ENCODE measurements at places on chromosomes 11 and 22. TPM values are rescaled to one million over a fixed set of nuclear protein-coding genes. Genes with fewer than 3 reads are reported as not detected.
A peak's percentile ranks its signal among the peaks of the same experiment; 100 is the strongest.

Gene KCNJ5
- total RNA-seq: not detected

Gene RELA
- total RNA-seq: 378 TPM

Gene VWCE
- 0.65 TPM for total RNA-seq

Gene OR56A1
- total RNA-seq: not detected

Gene C11orf97
- not detected for total RNA-seq

Gene HORMAD2
- total RNA-seq: not detected

Gene TIMM10B
- total RNA-seq: 52.3 TPM

Gene TRIM44
- total RNA-seq: 28.9 TPM

Gene ALDH3B2
- total RNA-seq: not detected

- no peak overlapping the region for H3K27ac ChIP-seq
- H3K4me3 ChIP-seq: no peak overlapping the region
- H3K36me3 ChIP-seq: no peaks in the 10 kb centered on the region
- H3K4me1 ChIP-seq: no peaks in the 10 kb centered on the region
- H3K27me3 ChIP-seq: no peaks in the 10 kb centered on the region
These were observed 248.8 kb downstream of the RAB38 start for GRCh38 chr11:87926250-87926970.

GRCh38 chr11:46336563-46337180, 10.6 kb upstream of the DGKZ start:
- no peaks in the 10 kb centered on the region for H3K27me3 ChIP-seq
- peaks cover 28% of the 10 kb centered on the region for H3K4me1 ChIP-seq
- DNase-seq: no peak
- H3K27ac ChIP-seq: no peak overlapping the region
- no peak overlapping the region for H3K4me3 ChIP-seq

- H3K27ac ChIP-seq: no peak overlapping the region
- no peaks in the 10 kb centered on the region for H3K4me1 ChIP-seq
- H3K36me3 ChIP-seq: no peaks in the 10 kb centered on the region
These were observed 136.3 kb downstream of the SHANK2 start for GRCh38 chr11:71115770-71116692.

- H3K4me3 ChIP-seq: no peak overlapping the region
- H3K4me1 ChIP-seq: peaks cover 4% of the 10 kb centered on the region
- DNase-seq: no peak
- no peaks in the 10 kb centered on the region for H3K27me3 ChIP-seq
- peak overlapping the region; percentile 48 for H3K27ac ChIP-seq
These were observed 24.2 kb upstream of the L3MBTL2 start for GRCh38 chr22:41180926-41181325.

- peaks cover 23% of the 10 kb centered on the region for H3K4me1 ChIP-seq
- peaks cover 10% of the 10 kb centered on the region for H3K36me3 ChIP-seq
- no peaks in the 10 kb centered on the region for H3K27me3 ChIP-seq
- peak overlapping the region; percentile 94 for H3K27ac ChIP-seq
- H3K4me3 ChIP-seq: peak overlapping the region; percentile 56
These were observed 10.7 kb downstream of the IL2RB start for GRCh38 chr22:37138849-37139561.

DNA sequence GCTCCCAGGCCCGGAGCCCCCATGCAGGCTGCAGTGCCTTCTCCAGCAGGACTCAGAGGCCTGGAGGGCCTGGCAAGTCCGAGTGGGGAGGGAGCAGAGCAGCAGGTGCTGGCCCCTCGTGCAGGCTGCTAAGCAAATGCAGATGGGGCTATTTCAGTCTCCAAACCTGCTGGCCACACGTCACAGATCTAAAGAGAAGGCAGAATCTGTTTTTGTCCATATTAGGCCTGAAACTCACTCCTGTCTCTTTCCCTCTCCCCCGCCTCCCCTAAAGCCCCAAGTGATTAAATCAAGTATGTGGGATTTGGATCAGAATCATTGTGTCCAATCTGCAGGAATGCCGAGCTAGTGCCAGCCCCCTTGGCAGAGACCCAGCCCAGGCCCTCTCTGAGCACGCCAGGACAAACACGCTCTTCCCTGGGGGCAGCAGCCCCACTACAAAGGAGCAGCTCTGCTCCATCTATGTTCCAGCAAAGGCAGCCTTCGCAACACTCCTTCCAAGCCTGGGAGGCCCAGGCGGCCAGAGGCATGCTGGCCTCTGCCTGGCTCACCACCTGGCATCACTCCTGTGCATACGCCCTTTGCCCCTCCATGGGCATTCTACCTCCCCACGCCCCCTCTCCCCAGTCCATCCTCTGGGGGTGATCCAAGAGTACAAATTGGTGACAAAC, 26.5 kb downstream of the RPL27A start:
- H3K4me1 ChIP-seq: peaks cover 2% of the 10 kb centered on the region
- H3K27ac ChIP-seq: no peak overlapping the region
- no peak overlapping the region for H3K4me3 ChIP-seq
- no peaks in the 10 kb centered on the region for H3K36me3 ChIP-seq
- DNase-seq: no peak

GRCh38 chr11:44607987-44608386, 42.5 kb downstream of the CD82 start:
- H3K4me3 ChIP-seq: no peak overlapping the region
- DNase-seq: no peak
- no peaks in the 10 kb centered on the region for H3K27me3 ChIP-seq
- H3K27ac ChIP-seq: peak overlapping the region; percentile 79
- peaks cover 6% of the 10 kb centered on the region for H3K36me3 ChIP-seq

DNA sequence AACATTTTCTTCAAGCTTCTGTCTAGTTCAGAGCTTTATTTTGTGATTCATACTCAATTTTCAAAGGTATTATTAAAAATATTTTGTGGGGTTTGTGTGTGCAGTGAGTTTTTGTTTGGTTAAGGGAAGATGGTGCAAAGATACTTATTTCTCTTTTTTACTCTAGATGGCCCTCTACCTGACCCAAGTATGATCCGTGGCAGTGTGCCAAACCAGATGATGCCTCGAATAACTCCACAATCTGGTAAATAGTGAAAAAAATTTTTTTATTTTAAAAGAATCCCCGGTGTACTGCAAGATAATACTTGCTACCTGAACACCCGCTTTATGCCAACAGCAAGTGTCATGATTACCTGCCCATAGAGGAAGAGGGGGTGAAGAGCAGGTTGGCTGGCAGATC, 54.2 kb downstream of the EP300 start:
- DNase-seq: no peak
- no peaks in the 10 kb centered on the region for H3K4me1 ChIP-seq
- no peaks in the 10 kb centered on the region for H3K27me3 ChIP-seq
- H3K4me3 ChIP-seq: no peak overlapping the region

GRCh38 chr11:120235024-120235628, 4.8 kb upstream of the POU2F3 start:
- H3K27ac ChIP-seq: peak overlapping the region; percentile 54
- H3K36me3 ChIP-seq: peaks cover 12% of the 10 kb centered on the region
- no peak for DNase-seq
- H3K4me3 ChIP-seq: no peak overlapping the region
- H3K27me3 ChIP-seq: peaks cover 64% of the 10 kb centered on the region

- DNase-seq: no peak
- peaks cover 20% of the 10 kb centered on the region for H3K4me1 ChIP-seq
- H3K4me3 ChIP-seq: no peak overlapping the region
- peaks cover 12% of the 10 kb centered on the region for H3K36me3 ChIP-seq
- peak overlapping the region; percentile 70 for H3K27ac ChIP-seq
These were observed 102.4 kb downstream of the MICAL2 start for GRCh38 chr11:12212821-12213185.

DNA sequence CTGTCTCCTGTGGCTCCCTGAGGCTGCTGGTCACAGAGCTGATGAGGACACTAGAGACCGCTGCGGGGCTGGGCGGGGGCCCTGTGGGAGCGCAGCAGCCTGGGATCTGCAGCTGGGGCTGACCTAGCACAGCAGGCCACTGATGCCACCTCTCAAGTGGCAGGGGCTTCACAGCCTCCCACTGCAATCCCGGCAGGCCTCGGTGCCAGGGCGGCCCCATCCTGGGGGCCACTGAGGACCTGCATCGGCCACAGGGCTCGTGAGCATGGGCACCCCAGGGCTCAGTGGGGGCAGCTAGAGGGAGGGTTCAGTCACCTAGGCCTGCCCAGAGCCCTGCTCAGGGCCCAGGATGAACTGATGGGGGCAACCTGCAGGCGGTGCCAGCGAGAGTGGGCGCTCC, 14.6 kb upstream of the CCDC188 start:
- H3K4me1 ChIP-seq: no peaks in the 10 kb centered on the region
- H3K4me3 ChIP-seq: no peak overlapping the region
- peaks cover 3% of the 10 kb centered on the region for H3K27me3 ChIP-seq
- DNase-seq: no peak
- H3K27ac ChIP-seq: no peak overlapping the region

GRCh38 chr11:27390318-27391295, 27.6 kb upstream of the CCDC34 start:
- DNase-seq: no peak
- peaks cover 2% of the 10 kb centered on the region for H3K4me1 ChIP-seq
- no peak overlapping the region for H3K4me3 ChIP-seq

DNA sequence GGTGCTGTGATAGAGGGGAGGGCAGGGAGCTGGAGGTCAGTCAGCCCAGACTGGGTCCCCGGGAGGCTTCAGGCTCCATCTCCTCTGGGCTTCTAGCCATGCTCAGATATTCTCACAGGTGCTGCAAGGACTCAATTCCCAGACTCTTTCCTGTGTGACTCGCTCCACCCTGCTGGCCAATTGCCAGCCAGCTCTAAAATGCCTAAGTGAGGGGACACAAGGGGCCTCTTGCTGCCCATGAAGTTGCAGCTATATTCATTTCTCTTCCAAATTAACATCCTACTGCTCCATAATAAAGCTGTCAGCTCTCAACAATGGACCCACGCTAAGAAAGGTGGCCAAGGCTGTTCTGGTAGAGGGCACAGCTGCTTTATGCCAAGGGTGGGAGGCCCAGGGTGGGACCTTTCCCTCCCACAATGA, 101.5 kb downstream of the PLEKHA7 start:
- no peaks in the 10 kb centered on the region for H3K27me3 ChIP-seq
- H3K4me1 ChIP-seq: peaks cover 7% of the 10 kb centered on the region
- no peak overlapping the region for H3K4me3 ChIP-seq
- no peaks in the 10 kb centered on the region for H3K36me3 ChIP-seq

- peaks cover 2% of the 10 kb centered on the region for H3K27me3 ChIP-seq
- no peaks in the 10 kb centered on the region for H3K36me3 ChIP-seq
- DNase-seq: no peak
- H3K4me3 ChIP-seq: no peak overlapping the region
- H3K4me1 ChIP-seq: no peaks in the 10 kb centered on the region
These were observed 28.4 kb upstream of the TTC12 start for GRCh38 chr11:113286009-113286408.

- DNase-seq: no peak
- peaks cover 8% of the 10 kb centered on the region for H3K4me1 ChIP-seq
- H3K27ac ChIP-seq: no peak overlapping the region
- H3K27me3 ChIP-seq: no peaks in the 10 kb centered on the region
- H3K4me3 ChIP-seq: no peak overlapping the region
These were observed 13.5 kb downstream of the MRPL48 start for GRCh38 chr11:73801136-73801535.

DNA sequence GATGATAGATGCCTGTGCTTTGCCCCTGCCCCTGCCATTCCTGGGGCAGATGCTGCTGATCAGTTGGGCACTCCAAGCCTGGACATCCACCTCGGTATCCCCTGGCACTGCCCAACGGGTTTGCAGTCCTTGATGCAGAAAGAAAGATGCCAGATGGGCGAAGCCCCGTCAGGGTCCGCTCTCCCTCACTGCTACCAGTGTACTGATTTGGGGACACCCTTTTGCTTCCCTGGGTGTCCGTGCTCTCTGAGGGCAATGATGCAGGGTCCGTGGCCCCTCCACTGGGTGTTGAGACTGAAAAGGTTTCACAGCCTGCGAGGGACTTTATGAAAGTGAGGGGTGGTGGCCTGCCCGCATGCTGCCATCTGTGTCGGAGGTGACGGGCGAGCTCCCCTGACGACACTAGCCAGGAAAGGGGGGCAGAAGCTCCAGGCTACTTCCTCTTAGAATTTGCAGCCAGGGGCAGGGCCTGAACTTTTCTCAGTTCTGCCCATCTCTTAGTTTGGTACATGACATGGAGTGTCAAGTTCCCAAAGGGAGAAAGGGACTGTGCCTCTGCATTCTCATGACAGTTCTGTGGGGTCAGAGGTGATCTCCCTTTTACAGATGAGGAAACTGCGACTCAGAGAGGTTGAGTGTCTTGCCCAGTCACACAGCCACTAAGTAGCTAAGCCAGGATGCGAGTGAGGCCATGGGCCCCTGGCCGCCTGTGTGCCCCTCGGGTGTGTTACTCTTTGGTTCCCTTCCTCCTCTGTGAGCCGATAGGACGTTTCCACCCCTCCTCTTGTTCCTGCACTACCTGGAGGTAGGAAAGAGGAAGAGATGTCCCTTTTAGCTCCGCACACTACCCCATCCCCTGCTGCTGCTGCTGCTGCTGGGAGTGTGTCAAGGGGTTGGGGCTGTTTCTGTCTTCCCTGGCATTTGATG, 96.6 kb downstream of the BCR start:
- no peak for DNase-seq
- H3K27ac ChIP-seq: no peak overlapping the region
- H3K4me1 ChIP-seq: peaks cover 10% of the 10 kb centered on the region
- H3K27me3 ChIP-seq: no peaks in the 10 kb centered on the region

DNA sequence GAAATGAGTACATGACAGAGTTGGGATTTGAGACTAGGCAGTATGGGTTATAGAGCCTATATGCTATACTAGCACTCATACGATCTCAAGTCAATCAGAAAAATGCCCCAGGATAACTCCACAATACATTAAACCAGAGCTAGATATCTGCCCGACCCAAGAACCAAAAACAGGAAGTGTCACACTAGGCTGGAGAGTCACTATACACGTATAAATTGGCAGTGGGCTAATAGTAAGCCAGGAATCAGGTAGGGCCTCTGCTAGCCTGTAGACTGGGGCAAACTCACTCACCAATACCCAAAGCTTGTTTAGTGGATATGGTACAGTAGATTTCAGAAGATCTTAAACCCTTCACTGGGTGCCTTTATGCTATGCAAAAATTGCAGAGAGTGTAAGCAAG, 16.2 kb upstream of the EIF4G2 start:
- no peak for DNase-seq
- no peaks in the 10 kb centered on the region for H3K27me3 ChIP-seq
- H3K36me3 ChIP-seq: peaks cover 8% of the 10 kb centered on the region
- H3K27ac ChIP-seq: no peak overlapping the region
- H3K4me3 ChIP-seq: no peak overlapping the region

DNA sequence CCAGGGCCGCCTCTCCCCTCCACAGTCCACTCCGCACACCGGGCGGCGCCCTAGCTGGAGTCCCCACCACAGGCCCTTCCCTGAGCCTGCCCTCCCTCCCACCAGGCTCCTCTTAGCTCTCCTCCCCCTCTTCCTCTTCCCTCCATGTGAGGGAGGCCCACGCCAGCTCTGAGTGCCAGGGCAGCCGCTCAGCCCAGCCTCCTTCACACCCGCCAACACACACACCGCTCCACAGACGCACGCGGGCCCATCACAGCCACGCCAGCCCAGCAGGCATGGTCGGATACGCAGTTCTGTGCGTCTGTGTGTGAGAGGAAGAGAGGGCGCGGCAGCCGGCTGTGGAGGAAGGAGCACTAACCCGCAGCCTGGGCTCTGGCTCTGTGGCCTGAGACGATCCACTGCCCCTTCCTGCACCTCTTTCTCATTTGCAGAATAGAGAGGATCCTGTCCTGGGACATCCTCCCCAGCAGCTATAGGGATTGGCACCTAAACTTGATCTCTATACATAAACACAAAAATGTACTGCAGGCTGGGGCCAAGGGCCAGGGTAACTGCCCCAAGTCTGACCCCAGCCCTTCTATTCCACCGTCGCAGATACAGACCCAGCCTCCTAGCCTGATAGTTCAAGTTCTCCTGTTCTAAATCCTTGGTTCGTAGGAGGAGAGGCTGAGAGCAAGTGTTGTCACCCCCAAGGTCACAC, 3.5 kb downstream of the CHRM4 start:
- no peak for DNase-seq
- no peak overlapping the region for H3K27ac ChIP-seq
- peaks cover 32% of the 10 kb centered on the region for H3K4me1 ChIP-seq
- H3K36me3 ChIP-seq: peaks cover 2% of the 10 kb centered on the region
- peaks cover 55% of the 10 kb centered on the region for H3K27me3 ChIP-seq
